ENCODE measurements at places on chromosomes 3 and 15.

- no peak for DNase-seq
Measured at GRCh38 chr3:157551961-157552360, 48.7 kb upstream of the VEPH1 start.

DNA sequence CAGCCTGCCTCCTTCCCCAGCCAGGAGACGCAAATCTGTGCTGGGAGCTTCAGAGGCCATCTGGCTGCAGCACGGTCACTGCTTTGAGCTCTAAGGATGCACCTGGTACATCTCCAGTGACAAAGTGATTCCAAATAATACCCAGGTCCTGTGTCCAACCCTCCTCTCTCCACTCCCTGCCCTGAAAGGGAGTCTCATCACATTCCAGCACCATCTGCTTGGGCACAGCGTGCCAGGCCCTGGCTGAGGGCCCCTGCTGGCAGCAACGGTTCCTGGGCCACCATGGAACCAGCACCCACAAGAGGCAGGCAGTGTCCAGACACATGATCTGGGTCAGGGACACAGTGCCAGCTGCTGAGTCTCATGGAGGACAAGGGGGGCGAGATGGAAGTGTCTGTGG is 81.3 kb downstream of the MTHFS start:
- DNase-seq = no peak

DNA sequence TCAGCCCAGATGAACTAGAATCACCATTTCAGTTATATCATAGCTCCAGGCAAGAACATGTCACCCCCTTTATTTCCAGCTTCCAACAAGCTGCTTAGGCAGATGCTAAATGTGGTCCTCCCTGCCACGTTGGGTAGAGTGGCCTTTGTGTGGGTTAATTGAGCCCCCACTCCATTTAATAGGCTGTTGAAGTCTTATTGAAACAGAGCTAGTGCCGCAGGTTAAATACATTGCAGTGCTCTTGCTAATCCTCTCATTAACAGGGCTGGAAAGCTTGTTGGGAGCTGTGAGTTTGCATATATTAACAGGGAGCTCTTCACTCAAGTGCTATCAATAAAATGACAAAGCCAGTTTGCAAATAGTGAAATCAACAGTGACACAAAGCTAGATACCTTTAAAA is 248.4 kb upstream of the CMC1 start:
- DNase-seq = no peak

GRCh38 chr3:157868946-157869345 is 237.3 kb downstream of the SHOX2 start:
- DNase-seq = no peak

GRCh38 chr3:35639254-35640186 is at the start of gene ARPP21:
Gene ARPP21, plus strand, starts transcription at chr3:35639525. Its CDS starts 42,227 bp downstream, at chr3:35681752.
- DNase-seq = peak; percentile 4

DNA sequence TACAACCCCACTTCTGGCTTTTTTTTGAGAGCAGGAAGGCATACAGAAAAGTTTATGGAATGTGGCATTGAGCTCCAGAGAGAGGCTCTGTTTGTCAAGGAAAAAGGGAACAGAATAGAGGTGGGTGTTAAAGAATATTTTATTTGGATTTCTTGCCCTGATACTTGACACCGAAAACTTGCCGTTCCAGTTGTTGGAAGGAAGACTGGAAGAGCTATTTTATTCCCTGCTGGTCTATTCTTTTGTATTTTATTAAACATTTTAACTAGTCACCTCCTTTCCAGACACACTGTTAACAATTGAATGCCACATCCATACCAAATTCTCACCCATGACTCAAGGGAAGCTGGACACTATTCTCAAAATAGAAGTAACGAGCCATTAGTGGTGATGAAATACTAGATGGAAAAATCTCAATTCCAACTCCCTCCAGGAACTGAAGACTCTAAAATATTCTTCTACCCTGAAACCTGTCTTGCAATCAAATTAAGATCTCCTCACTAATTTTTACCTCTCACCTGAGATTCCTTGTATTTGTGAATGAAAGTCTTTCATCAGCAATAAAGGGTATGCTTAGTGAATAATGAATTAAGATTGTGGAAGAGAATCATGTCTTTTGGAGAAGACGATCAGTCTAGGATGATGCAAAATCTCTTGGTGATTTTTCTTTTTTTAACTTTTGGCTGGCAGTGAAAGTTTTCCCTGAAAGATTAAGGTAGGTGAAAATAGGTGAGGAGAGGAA is 28.5 kb downstream of the GREM1 start:
- DNase-seq = no peak

DNA sequence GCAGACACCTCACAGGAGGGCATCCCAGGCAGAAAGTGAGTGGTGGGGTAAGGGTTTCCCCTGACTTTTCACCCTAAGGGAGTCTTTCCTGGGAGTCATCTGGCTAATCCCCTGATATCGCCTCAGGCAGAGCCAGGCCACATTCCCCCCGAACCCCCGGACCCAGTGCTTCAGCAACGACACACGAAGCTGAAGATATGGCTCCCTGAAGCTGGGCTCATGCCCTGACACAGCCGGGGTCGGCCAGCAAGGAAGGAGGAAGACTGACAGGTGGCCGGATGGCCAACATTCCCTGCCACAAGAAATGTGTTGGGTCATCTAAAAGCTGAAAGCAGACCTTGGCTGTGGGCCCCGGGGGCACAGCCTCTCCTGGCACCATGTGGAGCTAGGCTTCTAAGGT is 14.4 kb downstream of the CHST13 start:
- no peak for DNase-seq

DNA sequence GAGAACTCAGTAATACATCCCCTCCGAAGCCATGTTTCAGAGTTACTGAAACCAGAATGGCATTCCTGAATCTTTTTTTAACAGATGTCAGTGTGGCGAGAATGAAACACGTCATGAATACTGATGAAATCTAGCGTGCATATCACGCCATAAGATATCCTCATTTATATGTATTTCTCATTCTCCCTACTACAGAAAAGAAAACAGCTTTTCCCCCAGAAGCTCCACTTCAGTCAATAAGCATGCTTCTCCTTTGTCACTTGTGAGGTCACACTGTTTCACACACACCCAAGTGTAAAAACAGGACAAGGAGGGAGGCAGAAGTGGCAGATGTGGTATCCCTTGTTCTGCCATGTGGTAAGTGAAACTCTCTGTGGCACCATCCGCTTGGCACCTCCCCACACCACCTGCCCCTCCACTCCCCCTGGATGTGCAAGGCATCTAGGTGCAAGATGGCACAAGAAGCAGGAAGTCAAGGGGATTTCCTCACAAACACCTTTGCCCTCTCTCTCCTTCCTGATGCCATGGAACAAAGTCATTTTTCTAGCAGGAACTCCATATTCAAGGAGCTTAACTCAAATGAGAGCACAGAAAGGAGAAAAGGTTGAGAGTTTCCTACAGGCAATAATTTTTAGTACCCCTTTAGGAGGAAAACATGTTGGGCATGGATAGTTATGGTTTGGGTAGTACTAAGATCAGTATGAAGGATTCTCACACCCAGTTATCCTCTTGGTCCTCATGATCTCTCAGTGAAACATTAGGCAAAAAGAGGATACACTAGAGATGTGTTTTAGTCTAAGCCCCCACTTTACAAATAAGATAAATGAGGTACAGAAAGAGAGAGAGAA is 47.5 kb upstream of the FRMD4B start:
- DNase-seq = peak; percentile 54

- no peak for DNase-seq
Measured at GRCh38 chr15:57872281-57873030, 165.9 kb downstream of the POLR2M start.

GRCh38 chr15:84761607-84762131 is 13.3 kb downstream of the ZNF592 start:
- DNase-seq = no peak

- no peak for DNase-seq
Measured at GRCh38 chr3:189157232-189158007, 14.4 kb upstream of the TPRG1 start.

GRCh38 chr3:16090024-16090423 is 84.5 kb upstream of the GALNT15 start:
- DNase-seq = no peak

- no peak for DNase-seq
Measured at GRCh38 chr3:65992106-65992505, 46.6 kb downstream of the MAGI1 start.

DNA sequence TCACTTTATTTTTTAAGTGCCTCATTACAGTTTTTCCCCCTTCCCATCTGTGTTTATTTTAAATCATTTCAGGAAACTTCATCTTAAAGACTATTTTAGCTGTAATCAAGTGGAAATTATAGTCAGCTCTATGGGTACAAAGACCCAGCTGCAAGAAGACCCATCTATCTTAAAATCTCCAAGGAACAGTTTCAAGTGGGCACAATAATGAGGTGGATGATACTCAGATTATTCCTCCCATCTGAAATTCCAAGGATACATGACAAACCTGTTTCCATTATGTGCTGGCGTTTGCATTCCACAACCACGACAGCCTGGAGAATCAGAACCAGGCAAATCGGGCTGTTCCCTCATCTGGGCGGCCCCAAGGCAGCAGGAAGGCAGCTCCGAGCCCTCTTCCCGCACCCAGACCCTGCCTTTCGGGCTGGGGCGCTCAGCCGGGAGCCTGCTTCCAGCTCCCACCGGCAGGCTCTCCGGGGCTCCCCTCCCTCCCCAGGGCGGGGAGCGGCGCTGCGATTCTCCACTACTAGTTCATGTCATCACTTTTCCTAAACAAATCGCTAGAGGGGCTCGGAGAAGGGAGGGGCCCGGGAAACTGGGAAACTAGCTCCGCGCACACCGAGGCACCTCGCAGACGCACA is at the start of gene MGLL:
MGLL (minus strand) TSS at position 475 of the 641 bp plus-strand sequence; CDS start at position 278, 197 bp downstream.
- no peak for DNase-seq

- DNase-seq = no peak
Measured at GRCh38 chr15:67146234-67146633, 80.8 kb downstream of the SMAD3 start.

DNA sequence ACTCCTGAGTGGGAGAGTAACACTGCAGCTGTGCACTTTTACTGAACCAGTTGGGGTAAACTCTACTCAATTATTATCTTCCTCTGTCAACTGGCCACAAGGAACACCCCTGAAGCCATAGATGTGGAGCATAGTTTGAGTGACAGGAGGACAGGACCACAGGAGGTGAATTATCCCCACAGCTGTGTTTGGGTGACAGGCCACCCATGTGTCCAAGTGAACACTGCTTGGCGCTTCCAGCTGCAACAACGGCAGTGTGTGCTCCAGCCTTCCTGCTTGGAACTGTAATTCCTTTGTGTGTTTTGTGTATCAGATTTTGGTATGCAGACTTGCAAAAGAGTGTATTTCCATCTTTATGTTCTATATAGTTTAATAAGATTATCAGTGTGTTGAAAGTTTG is 20.2 kb upstream of the TSPAN3 start:
- DNase-seq = no peak

- no peak for DNase-seq
Measured at GRCh38 chr3:175266478-175266877, 407.3 kb downstream of the NAALADL2 start.

DNA sequence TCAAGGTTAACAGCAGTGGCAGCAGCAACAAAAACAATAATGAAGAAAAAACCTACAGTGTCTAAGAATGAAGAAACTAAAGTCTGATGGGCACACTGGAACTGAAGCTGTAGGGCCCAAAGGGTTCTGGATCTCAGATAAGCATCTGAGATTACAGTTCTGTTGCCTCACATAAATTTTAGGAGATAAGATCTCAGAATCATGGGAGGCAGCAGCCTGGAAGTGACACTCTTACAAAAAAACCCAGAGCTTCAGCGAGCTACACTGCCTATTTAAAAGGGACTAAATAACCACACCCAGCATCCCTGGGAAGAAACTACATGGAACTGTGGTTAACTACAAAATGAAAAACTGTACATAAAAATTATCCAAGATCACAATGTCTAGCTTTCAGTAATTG is 61.2 kb downstream of the PLD1 start:
- DNase-seq = no peak

DNA sequence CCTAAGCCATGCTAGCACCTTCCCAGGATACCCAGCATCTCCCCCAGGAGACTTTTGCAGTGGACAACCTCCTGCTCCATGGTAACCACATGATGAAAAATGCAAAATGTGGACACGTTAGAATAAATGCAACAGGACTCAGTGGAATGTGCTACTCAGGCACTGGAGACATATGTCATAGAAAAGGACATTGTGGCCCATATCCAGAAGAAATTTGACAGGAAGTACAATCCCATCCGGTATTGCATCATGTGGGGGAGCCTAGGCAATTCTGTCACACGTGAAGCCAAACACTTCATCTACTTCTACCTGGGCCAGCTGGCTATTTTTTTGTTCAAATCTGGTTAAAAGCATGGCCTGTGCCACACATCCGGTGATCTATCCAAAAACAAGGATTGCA is 227.2 kb upstream of the GPR149 start:
- no peak for DNase-seq

GRCh38 chr3:123642182-123642956 is 57.5 kb upstream of the HACD2 start:
- peak; percentile 65 for DNase-seq

GRCh38 chr3:121232309-121233225 is 313.2 kb downstream of the POLQ start:
- DNase-seq = no peak

GRCh38 chr3:47643092-47643491 is 64.4 kb upstream of the CSPG5 start:
- DNase-seq = no peak

All from NCI-H460 (cell line).